Small intestine (tissue), 16 donors: ENCODE measurements at places on chromosomes 4 and X. TPM values are rescaled to one million over a fixed set of nuclear protein-coding genes. Genes with fewer than 3 reads are reported as not detected.

Gene ARHGAP36
- polyA plus RNA-seq = 1.3 TPM

Gene FAM53A
- polyA plus RNA-seq = 0.97 TPM

Gene MAGEC2
- not detected for polyA plus RNA-seq

Gene FGF5
- polyA plus RNA-seq = not detected

Gene TMEM47
- polyA plus RNA-seq = 7.7 TPM

Gene TRPC5OS
- not detected for polyA plus RNA-seq

Gene TMSB15C
- polyA plus RNA-seq = 2.9 TPM

Gene CCDC149
- 7.5 TPM for polyA plus RNA-seq

Gene PITX2
- 6.5 TPM for polyA plus RNA-seq

Gene LDB2
- 3.2 TPM for polyA plus RNA-seq

GRCh38 chr4:32932156-32932555 is 2212.0 kb downstream of the PCDH7 start:
- no peaks in the 10 kb centered on the region for H3K36me3 ChIP-seq
- no peaks in the 10 kb centered on the region for H3K27me3 ChIP-seq
- no peaks in the 10 kb centered on the region for H3K4me1 ChIP-seq
- H3K27ac ChIP-seq = no peak overlapping the region

DNA sequence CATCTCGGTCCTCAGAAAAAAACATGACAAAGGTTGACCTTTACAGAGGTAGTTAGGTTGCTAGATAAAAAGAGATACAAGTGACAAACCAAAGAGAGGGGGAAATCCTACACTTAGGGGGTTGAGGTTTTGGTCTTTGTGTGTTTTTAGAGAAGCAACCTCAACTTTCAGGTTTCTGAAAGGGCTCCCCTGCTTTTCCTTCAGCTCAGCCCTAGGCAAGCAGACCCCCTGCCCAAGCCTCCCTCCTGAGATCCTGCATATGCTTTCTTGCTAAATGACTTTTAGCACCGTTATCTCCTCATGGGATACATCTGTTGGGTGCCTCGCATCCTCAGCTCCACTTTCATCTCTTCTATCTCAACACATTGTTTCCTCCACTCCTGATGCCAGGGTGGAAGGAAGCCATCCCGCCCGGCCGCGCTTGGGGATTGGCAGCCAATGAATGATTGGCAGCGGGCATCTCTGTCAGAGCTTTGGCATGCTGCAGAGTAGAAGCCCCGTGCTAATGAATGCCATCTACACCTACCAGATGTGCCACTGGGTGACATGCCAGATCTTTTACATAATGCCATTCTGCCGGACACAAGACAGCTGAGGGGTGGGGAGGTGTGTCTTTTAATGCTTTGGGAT is 15.0 kb upstream of the PRDM8 start:
- no peak overlapping the region for H3K27ac ChIP-seq
- no peaks in the 10 kb centered on the region for H3K4me1 ChIP-seq
- H3K27me3 ChIP-seq = peaks cover 64% of the 10 kb centered on the region
- no peak overlapping the region for H3K4me3 ChIP-seq
- H3K36me3 ChIP-seq = no peaks in the 10 kb centered on the region
- no peak for DNase-seq

DNA sequence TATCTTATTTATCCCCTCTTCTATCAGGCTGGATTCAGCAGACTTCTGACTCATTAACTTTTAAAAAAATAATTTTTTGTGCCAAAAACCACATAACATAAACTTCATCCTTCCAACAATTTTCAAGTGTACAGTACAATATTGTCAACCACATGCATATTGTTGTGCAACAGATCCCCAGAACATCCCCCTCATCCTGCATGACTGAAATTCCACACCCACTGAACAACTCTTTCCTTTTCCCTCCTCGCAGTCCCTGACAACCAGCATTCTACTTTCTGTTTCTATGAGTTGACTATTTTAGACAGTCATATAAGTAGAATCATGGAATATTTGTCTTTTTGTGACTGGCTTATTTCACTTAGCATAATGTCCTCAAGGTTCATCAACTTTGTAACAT is 2.2 kb upstream of the MID2 start:
- H3K27ac ChIP-seq = no peak overlapping the region
- no peaks in the 10 kb centered on the region for H3K36me3 ChIP-seq
- no peak for DNase-seq
- no peaks in the 10 kb centered on the region for H3K27me3 ChIP-seq

- H3K4me3 ChIP-seq = no peak overlapping the region
- H3K4me1 ChIP-seq = no peaks in the 10 kb centered on the region
Measured at GRCh38 chr4:58475097-58475496, 1364.9 kb upstream of the IGFBP7 start.

- H3K36me3 ChIP-seq = no peaks in the 10 kb centered on the region
- H3K4me3 ChIP-seq = no peak overlapping the region
- no peaks in the 10 kb centered on the region for H3K4me1 ChIP-seq
- DNase-seq = no peak
Measured at GRCh38 chr4:10982305-10982704, 297.7 kb upstream of the CLNK start.

DNA sequence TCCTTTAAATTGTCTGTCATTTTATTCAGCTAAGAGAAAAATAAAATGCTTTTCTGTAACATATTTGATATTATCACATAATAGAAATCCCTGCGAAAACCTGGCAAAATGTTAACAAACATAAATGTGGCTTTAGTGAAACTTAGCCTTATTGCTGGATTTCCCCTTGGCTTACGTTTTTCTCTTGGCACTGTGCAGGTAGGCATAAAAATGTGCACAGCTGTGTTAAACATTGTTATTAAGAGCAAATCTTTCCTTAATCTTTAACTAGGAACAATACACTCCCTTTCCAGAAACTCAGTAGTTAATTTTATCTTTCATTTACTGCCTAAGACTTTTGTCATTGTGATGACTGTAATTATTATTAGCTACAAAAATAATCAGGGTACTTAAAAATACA is 202.4 kb upstream of the GNPDA2 start:
- H3K4me3 ChIP-seq = no peak overlapping the region
- H3K27ac ChIP-seq = no peak overlapping the region
- H3K4me1 ChIP-seq = no peaks in the 10 kb centered on the region
- no peaks in the 10 kb centered on the region for H3K36me3 ChIP-seq
- no peaks in the 10 kb centered on the region for H3K27me3 ChIP-seq

GRCh38 chr4:121484633-121485032 is 103.8 kb upstream of the QRFPR start:
- peaks cover under 1% of the 10 kb centered on the region for H3K4me1 ChIP-seq
- H3K27me3 ChIP-seq = no peaks in the 10 kb centered on the region
- peak; percentile 45 for DNase-seq
- no peak overlapping the region for H3K4me3 ChIP-seq
- H3K27ac ChIP-seq = no peak overlapping the region

GRCh38 chr4:100311181-100311580 is 120.9 kb upstream of the DDIT4L start:
- H3K27ac ChIP-seq = no peak overlapping the region
- no peaks in the 10 kb centered on the region for H3K4me1 ChIP-seq
- peak; percentile 2 for DNase-seq
- no peak overlapping the region for H3K4me3 ChIP-seq

GRCh38 chrX:71541210-71542022 is 8.5 kb downstream of the OGT start:
- H3K4me3 ChIP-seq = no peak overlapping the region
- peaks cover 4% of the 10 kb centered on the region for H3K4me1 ChIP-seq
- H3K36me3 ChIP-seq = peaks cover 19% of the 10 kb centered on the region
- no peaks in the 10 kb centered on the region for H3K27me3 ChIP-seq
- no peak for DNase-seq
- H3K27ac ChIP-seq = peak overlapping the region; percentile 38

DNA sequence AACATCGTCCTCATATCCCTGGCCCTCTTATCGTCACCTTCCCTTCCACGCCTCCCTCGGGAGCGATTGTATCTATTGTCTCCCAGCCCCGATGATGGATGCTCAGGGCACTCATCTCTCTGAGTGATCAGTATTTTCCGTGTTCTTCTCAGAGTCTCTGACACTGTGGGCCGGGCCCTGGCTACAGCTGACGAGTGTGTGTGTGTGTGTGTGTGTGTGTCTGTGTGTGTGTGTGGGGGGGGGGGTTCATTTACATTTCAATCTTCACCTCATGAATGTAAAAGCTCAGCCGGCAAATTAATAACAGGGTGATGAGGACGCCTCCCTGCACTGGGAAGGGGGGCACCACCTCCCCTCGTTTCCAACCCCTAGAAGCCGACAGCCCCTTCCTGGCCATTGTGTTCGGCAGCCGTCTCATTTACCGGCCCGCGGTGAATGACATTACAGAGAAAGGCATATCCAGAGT is 159.5 kb downstream of the SHOX start:
- no peak overlapping the region for H3K4me3 ChIP-seq
- H3K36me3 ChIP-seq = no peaks in the 10 kb centered on the region
- H3K27me3 ChIP-seq = peaks cover 12% of the 10 kb centered on the region
- H3K4me1 ChIP-seq = no peaks in the 10 kb centered on the region
- no peak for DNase-seq
- no peak overlapping the region for H3K27ac ChIP-seq

- H3K27ac ChIP-seq = no peak overlapping the region
- no peak overlapping the region for H3K4me3 ChIP-seq
- H3K36me3 ChIP-seq = no peaks in the 10 kb centered on the region
- no peaks in the 10 kb centered on the region for H3K27me3 ChIP-seq
- H3K4me1 ChIP-seq = no peaks in the 10 kb centered on the region
Measured at GRCh38 chrX:131025336-131025735, 32.8 kb upstream of the ARHGAP36 start.

DNA sequence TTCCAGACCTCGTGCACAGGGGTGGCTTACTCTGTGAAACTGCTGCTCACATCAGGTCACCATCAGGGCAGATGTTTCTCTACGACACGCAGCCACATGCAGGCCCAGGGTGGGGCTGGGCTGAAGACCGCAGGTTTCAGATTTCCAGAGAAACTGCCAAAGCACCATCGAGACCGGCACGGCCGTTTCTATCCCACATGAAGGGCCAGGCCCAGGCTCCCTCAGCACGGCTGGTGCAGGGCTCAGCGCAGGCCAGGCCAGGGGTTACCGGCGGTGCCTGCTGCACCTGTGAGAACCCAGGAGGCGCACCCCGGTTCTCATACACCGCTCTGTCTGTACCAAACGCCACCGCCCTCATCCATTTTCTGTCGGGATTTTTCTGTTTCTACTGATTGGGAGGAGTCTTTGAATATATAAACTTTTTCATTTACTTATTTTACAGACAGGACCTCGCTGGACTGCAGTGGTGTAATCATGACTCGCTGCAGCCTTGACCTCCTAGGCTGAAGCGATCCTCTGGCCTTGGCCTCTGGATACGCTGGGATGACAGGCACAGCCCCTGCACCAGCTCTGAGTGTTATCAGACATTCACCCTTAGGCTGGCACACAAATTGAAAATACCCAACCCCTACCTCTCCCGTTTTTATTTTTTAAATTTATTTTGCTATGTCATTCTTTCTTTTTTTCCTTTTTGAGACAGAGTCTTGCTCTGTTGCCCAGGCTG is 17.1 kb downstream of the CTBP1 start:
- H3K36me3 ChIP-seq = peaks cover 16% of the 10 kb centered on the region
- H3K4me1 ChIP-seq = no peaks in the 10 kb centered on the region
- H3K27ac ChIP-seq = no peak overlapping the region
- no peak overlapping the region for H3K4me3 ChIP-seq

DNA sequence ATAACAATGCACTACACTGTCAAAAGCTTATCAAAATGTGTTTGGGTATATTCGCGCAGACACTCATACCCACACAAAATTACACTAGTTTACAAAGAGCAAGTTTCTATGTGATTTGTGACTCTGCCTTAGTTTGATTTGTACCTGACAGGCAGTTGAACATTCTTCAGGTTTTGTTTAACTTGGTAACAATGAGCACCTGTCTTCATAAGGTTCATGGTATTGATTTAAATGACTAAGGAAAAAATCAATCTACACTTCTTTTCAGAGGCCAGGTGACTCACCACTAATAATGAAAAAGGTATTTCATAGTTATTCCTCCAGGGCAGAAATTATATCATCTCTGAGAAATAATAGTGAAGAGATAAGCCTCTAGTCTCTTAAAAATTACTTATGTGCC is 1114.6 kb upstream of the AGA start:
- H3K4me1 ChIP-seq = no peaks in the 10 kb centered on the region
- H3K27ac ChIP-seq = no peak overlapping the region
- DNase-seq = no peak

GRCh38 chr4:118941149-118941548 is 52.5 kb downstream of the SYNPO2 start:
- no peaks in the 10 kb centered on the region for H3K4me1 ChIP-seq
- no peak overlapping the region for H3K4me3 ChIP-seq
- no peak for DNase-seq

DNA sequence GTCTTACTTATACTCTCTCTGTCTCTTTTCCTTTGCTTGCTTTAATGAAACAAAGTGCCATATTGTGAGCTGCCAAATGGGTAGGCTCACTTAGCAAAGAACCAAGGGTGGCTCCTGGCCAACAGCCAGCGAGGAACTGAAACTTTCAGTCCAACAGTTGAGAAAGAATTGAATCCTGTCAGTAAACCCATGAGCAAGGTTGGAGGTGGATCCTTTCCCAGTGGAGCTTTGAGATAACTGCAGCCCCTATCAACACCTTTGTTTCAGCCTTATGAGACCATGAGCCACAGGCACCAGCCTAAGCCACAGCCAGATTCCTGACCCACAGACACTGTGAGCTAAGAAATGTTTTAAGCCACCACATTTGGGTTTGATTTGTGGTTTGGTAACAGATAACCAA is 362.2 kb downstream of the PDGFC start:
- H3K4me3 ChIP-seq = no peak overlapping the region
- H3K36me3 ChIP-seq = no peaks in the 10 kb centered on the region
- no peak for DNase-seq
- no peaks in the 10 kb centered on the region for H3K4me1 ChIP-seq
- H3K27ac ChIP-seq = no peak overlapping the region

DNA sequence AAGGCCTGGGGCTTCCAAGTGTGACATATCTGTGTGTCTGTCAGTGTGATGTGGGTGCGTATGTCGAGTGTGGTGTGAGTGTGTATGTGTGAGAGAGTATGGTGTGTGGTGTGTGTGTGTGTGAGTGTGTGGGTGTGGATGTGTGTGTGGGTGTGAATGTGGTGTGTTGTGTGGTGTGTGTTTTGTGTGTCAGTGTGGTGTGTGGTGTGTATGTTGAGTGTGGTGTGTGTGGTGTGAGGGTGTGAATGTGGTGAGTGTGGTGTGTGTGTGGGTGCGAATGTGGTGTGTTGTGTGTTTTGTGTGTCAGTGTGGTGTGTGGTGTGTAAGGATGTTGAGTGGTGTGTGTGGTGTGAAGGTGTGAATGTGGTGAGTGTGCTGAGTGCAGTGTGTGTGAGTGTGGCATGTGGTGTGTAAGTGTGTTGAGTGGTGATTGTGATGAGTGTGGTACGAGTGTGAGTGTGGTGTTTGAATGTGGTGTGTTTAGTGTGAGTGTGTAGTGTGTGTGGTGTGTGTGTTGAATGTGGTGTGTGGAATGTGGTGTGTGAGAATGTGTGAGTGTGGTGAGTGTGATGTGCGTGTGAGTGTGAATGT is 61.6 kb upstream of the SORCS2 start:
- no peaks in the 10 kb centered on the region for H3K27me3 ChIP-seq
- H3K36me3 ChIP-seq = no peaks in the 10 kb centered on the region
- no peaks in the 10 kb centered on the region for H3K4me1 ChIP-seq
- no peak overlapping the region for H3K27ac ChIP-seq
- DNase-seq = no peak

- no peak overlapping the region for H3K27ac ChIP-seq
- H3K4me3 ChIP-seq = no peak overlapping the region
- DNase-seq = no peak
- H3K27me3 ChIP-seq = no peaks in the 10 kb centered on the region
Measured at GRCh38 chr4:85798012-85798770, 323.2 kb downstream of the ARHGAP24 start.

GRCh38 chr4:11286533-11286932 is 142.2 kb downstream of the HS3ST1 start:
- H3K4me1 ChIP-seq = no peaks in the 10 kb centered on the region
- H3K36me3 ChIP-seq = no peaks in the 10 kb centered on the region
- H3K4me3 ChIP-seq = no peak overlapping the region
- no peaks in the 10 kb centered on the region for H3K27me3 ChIP-seq
- DNase-seq = no peak
